ENCODE measurements at places on chromosomes 1 and 21. TPM values are rescaled to one million over a fixed set of nuclear protein-coding genes. Genes with fewer than 3 reads are reported as not detected.

The LCE3C gene
- total RNA-seq: not detected

The S100A9 gene
- total RNA-seq: 21.0 TPM

- DNase-seq: no peak
These were observed 36.4 kb downstream of the ABCA4 start for GRCh38 chr1:94084547-94084946.

DNA sequence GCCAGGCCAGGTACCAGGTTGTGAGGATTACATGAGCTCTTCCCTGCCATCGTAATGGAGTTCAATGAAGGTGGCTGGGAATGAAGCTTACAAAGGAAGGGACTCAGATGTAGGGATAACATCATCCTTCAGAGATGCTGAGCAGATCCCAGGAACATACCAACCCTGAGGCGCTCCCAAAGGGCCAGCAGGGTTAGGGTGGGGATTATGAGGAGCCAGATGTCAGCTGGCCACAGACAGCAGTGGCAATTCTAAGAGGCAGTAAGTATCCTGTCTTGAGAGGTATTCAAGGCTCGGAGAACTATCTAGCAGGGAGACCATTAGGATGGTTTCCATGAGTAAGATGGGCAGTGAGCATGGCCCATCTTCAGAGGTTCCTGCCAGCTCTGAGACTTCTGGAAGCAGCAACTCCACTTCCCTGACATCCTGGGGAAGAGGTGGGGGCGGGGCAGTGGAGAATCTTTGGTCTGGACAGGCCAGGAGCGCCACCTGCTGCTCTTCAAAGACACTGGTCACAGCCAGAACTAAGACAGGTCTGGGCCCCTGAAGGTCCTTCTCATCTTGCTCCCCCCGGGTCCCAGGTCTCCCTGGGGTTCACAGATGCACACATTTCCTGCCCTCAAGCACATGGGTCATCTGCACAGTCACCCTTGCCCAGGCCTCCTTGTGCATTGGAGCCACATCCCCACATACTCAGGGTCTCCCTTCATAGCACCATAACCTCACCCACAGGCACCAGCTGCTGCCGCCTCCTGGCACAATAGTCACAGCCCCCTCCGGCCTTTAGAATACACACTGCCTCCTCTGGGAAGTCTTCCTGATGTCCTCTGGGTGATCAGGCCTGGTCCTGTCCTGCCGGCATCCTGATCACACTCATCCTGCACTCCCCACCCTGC, 2.7 kb upstream of the SDC3 start:
- DNase-seq: peak; percentile 85

- DNase-seq: no peak
These were observed 10.0 kb downstream of the MRPS6 start for GRCh38 chr21:34083357-34083756.

DNA sequence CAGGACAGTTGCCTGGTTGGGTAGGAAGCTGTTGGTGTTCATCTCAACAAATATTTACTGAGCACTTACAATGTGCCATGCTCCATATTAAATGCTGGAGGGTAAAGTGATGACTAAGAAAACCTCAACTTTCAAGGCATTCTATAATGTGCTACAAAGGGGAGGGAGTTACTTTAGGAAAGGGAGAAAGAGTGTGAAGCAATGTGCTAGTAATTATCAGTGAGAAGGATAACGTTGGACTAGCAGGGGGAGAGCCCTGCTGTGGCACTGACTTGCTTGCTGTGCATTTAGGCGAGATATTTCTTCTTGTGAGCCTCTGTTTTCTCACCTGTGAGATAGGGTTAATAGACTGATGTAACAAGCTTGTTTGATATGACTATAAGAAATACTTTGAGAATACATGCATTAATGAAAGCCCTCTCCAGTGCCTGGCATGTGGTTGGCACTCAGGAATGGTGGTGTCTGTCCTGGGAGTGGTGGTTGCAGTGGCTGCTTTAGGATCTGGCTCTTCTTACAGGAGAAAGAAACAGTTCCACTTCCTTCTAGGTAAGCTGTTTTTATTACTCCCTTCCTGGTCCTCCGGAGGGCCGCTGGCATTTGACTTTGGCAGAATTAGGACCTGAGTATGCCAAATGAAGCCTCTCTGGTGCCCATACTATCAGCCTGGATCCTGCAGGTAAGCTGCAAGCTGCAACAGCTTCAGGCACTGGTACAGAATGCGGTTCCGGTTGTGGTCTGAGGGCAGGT, 111.1 kb upstream of the COA6 start:
- no peak for DNase-seq

DNA sequence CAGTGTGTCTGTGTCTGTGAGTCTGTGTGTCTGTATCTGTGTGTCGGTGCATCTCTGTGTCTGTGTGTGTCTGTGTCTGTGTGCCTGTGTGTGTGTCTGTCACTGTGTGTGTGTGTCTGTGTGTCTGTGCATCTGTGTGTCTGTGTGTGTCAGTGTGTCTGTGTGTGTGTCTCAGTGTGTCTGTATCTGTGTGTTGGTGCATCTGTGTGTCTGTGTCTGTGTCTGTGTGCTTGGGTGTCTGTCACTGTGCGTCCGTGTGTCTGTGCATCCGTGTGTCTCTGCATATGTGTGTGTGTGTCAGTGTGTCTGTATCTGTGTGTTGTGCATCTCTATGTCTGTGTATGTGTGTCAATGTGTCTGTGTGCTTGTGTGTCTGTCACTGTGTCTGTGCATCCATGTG, 44.7 kb upstream of the POFUT2 start:
- DNase-seq: no peak

- DNase-seq: no peak
These were observed 135.1 kb downstream of the TLR5 start for GRCh38 chr1:223007935-223008334.

DNA sequence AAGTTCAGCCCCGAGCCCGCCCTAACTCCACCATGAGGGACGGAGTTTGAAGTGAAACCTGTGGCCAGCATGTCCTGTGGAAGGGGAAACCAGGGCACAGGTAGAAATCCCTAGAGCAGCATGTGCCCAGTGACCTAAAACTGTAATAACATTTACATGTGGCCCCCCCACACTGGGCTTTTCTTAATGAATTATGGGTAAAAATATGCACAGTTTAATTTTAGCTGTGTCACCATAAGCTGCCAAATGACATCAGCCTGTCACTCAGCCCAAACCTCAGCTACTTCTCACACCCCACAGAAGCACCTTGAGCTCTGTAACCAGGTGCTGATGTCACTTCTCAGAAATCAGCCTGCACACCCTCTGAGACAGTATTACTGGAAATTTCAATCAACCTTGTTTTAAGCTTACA, 50.0 kb upstream of the SLC19A1 start:
- no peak for DNase-seq

DNA sequence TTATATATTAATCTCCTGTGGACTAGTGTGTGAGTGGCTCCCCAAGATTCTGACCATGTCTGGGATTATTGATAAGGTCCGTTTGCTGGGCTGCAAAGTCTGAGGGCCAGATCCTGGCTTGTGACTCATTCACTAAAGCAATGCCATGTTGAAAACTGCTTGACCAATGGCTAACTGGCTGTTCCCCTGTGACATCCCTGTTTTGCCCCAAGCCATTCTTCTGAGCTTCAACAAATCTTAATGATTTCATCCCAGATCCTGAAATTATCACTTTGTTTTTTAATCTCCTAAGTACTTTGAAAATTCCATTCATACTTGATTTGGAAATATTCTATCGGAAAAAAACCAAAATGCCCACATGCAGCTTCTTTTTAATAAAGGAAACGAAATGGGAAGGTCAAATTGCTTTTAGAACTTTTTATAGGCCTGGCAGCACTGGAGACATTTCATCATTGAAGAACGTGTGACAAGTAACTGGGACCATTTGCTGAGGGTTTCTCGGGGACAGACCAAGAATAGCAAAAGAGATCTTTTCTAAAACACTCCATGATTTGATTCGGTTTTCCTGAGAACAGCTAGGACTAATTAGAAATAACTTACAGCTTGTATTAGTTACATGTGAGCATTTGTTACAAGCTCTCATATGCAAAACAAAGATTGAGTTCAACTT, 121.3 kb downstream of the TGFB2 start:
- DNase-seq: no peak

DNA sequence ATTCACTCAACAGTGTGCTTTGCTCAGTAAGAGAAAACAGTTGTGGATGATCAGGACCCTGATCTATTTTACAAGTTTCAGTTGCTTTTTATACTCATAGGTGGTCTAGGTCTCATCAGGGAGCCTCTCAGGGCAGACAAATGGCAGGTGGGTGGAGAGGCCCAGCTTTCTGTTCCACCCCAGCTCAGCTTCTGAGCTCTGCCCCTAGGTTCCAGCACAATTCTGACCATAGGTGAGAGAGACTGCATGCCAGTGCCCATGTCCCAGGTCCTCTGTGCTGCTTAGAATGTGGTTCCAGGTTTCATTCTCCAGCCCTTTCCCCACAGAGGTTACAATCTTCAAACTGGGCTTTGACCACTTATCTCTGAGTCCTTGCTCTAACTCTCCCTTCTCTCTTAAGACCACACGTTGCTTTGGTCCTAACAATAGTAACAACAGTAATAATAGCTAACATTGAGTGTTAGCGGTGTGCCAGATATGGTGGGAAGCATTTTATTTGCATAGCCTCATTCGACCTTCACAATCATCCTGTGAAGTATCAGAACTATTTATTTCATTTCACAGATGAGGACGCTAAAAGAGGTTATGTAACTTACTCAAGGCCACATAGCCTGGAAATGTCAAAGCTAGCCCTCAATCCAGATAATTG, 19.6 kb upstream of the DUSP10 start:
- no peak for DNase-seq

Measured in left colon (tissue), 2 donors.